ENCODE measurements at places on chromosomes 7 and 10.
A peak's percentile ranks its signal among the peaks of the same experiment; 100 is the strongest.

- DNase-seq: peak; percentile 60
Observed at GRCh38 chr10:6014241-6014761, 37.0 kb upstream of the IL15RA start.

DNA sequence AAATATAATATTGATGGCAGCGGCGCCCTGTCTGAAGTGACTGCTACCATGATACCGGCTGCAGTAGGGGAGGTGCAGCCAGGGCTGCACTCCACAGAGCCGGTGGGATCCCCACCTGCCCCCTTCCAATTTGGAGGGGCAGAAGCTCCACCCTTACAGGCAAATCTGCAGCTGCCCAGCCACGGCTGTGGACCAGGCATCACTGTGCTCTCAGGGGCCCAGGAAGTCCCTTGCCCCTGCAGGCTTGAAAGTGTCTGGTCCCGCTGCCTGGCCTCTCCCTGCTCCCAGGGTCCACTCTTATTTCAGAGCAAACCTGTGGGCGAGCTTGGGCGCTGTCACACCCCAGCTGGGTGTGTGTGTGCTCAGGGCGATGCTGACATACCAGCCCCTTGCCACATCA, 172.7 kb upstream of the SMIM30 start:
- DNase-seq: no peak

GRCh38 chr7:100515072-100515532, 23.9 kb upstream of the AGFG2 start:
- DNase-seq: no peak

DNA sequence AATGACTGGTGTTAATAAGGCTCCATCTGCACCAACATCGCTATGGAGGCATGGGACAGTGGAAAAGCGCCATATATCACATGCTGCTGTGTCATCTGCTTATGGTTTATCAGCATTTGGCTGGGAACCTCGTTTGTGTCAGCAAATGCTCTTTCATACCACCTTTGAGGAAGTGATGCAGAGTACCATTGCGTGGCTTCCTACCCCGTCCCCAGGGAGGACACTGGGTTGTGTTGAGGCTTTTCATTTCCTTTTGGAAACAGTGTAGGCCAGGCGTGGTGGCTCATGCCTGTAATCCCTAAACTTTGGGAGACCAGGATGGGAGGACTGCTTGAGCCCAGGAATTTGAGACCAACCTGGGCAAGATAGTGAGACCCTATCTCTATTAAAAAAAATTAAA, 6.8 kb downstream of the TACR2 start:
- peak; percentile 57 for DNase-seq

DNA sequence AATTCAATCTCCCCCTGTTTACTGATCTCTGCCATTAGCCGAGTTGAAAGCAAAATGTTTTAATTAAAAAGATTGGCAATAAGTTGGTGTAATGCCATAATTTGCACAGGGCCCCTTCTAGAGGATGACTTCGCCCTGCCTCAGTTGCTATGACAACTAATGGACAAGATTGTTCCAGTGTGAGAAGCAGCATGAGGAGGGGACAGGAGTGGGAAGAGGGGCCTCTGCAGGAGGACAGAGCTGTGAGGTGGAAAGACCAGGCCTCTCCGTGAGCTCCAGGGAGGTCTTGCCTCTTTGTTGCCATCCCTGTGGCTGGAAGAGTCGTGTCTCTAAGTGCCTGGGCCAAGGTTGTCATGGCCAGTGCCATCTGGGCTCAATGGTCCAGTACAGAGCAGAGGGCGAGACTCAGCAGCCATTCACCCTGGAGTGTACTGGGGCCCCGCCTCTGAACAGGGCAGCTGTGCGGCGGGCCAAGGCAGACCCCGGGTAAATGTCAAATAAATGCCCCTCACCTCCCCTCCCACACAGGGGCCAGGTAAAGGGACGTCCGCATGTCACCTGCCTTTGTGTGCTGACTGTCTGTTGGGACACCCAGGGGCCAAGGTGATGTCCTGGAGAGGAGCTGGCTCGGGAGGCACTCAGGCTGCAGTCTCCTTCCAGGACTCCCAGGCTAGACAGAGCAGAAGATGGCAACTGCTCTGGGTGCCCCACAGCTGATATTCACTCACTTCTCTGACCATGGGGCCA, 97.0 kb upstream of the RET start:
- no peak for DNase-seq
